Heart right ventricle (tissue), 16 donors: ENCODE measurements at places on chromosomes 3 and 15. TPM values are rescaled to one million over a fixed set of nuclear protein-coding genes. Genes with fewer than 3 reads are reported as not detected.

DNA sequence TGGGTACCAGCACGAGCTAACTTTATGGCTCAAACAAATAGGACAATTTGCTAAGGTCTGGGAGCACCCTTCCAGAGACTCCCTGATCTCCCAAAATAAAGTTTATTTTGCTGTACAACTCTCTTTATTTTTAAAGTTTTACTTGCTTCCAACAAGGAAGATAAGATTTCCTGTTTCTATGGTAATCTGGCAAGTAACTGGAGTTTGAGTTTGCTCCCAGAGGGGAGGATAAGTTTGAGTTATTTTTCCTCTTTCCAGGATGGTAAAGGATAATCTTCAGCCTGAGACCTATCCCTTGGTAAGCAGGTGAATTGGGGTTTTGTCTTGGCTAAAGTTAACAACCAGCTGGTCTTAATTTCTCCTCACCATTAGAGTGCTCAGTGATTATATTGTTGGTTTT, 1019.4 kb upstream of the ALCAM start:
- no peak overlapping the region for H3K27ac ChIP-seq
- H3K4me1 ChIP-seq = no peaks in the 10 kb centered on the region
- no peaks in the 10 kb centered on the region for H3K27me3 ChIP-seq
- H3K36me3 ChIP-seq = no peaks in the 10 kb centered on the region
- H3K4me3 ChIP-seq = no peak overlapping the region

DNA sequence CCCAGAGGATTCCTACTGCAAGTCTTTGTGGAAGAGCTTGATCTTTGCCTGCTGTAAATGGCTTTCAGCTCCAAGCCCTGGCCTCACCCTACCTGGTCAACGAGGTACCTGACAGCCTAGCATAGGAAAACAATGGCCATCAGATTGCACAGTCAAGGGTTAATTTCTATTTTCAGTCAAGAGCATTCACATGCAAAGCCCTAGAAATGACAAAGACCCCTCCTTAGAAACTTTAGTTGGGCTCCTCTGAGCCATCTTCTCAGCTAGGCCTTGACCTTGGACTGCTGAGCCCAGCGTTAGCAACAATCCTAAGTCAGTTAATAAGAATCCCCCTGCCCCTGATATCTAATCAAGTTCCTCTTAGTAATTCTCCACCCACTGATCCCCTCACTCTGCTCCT, 18.5 kb downstream of the MESD start:
- no peak for DNase-seq
- no peaks in the 10 kb centered on the region for H3K4me1 ChIP-seq
- H3K36me3 ChIP-seq = peaks cover 51% of the 10 kb centered on the region
- H3K27ac ChIP-seq = no peak overlapping the region
- H3K27me3 ChIP-seq = no peaks in the 10 kb centered on the region

GRCh38 chr3:17806201-17806600, 63.8 kb upstream of the TBC1D5 start:
- no peaks in the 10 kb centered on the region for H3K27me3 ChIP-seq
- H3K36me3 ChIP-seq = no peaks in the 10 kb centered on the region
- H3K4me1 ChIP-seq = no peaks in the 10 kb centered on the region
- H3K4me3 ChIP-seq = no peak overlapping the region
- no peak for DNase-seq
- H3K27ac ChIP-seq = no peak overlapping the region

DNA sequence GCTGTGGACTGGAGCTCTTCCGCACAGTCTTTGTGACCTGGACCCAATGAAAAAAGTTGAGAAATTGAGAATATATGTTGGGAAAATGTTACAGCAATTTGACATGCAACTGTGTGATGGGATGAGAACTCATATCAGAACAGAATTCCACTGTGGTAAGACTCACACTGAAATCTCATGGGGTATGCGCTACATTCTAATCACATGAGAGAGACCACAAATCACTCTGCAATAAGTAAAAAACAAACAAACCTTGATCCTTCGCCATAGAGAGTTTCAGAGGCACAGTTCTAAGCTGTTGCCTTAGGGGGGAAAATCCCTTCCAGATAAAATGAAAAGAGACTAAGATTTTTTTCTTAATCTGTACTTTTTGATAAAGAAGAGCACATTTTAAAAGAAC, 37.3 kb downstream of the LMCD1 start:
- H3K4me1 ChIP-seq = peaks cover 63% of the 10 kb centered on the region
- DNase-seq = no peak
- peak overlapping the region; percentile 37 for H3K27ac ChIP-seq
- no peaks in the 10 kb centered on the region for H3K36me3 ChIP-seq

The FMN1 gene
- total RNA-seq = 3.2 TPM

The LRRC28 gene
- 20.1 TPM for total RNA-seq

GRCh38 chr3:115082260-115082659, 64.8 kb downstream of the ZBTB20 start:
- H3K4me1 ChIP-seq = peaks cover 50% of the 10 kb centered on the region
- no peak overlapping the region for H3K4me3 ChIP-seq
- no peaks in the 10 kb centered on the region for H3K36me3 ChIP-seq
- no peaks in the 10 kb centered on the region for H3K27me3 ChIP-seq

GRCh38 chr15:95910643-95911212, 419.8 kb upstream of the NR2F2 start:
- H3K4me1 ChIP-seq = no peaks in the 10 kb centered on the region
- DNase-seq = no peak
- H3K4me3 ChIP-seq = no peak overlapping the region

The FGF7 gene
- 25.0 TPM for total RNA-seq

DNA sequence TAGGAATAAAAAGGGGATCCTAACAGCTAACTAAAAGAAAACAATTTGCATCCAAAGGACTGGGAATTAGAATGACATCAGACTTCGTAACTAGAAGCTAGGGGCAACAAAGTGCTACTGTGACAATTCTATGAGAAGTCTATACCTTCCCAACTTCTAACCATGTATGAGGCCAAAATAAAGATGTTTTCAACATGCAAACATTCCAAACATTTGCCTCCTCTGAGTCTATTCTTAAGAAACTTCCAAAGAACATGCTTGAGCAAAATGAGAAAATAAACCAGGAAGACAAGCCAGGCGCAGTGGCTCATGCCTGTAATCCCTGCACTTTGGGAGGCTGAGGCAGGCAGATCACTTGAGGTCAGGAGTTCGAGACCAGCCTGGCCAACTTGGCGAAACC, 13.1 kb upstream of the RNF7 start:
- peaks cover 6% of the 10 kb centered on the region for H3K4me1 ChIP-seq
- H3K4me3 ChIP-seq = no peak overlapping the region
- H3K27me3 ChIP-seq = no peaks in the 10 kb centered on the region
- H3K27ac ChIP-seq = no peak overlapping the region
- no peak for DNase-seq
- no peaks in the 10 kb centered on the region for H3K36me3 ChIP-seq

The CASR gene
- not detected for total RNA-seq

The ERICH6 gene
- total RNA-seq = not detected

The ILDR1 gene
- not detected for total RNA-seq

DNA sequence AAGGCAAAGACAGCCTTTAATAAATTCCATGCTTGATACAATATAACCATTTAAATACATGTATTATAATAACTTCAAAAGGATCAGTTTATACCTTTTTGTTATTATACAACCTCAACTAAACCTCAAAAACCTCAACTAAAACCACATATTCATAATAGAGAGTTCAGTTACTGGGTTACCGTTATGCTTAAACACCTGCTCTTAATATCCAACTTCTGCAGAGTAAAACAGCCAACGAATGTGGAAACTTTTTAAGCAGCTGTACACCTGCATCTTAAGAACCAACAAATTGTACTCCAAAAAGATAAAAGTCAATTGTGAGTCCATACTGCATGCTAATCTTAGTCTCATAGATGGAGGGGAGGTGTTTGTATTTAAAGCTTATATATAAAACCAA, 53.5 kb downstream of the TFDP2 start:
- H3K4me3 ChIP-seq = no peak overlapping the region
- no peaks in the 10 kb centered on the region for H3K27me3 ChIP-seq
- H3K36me3 ChIP-seq = no peaks in the 10 kb centered on the region
- DNase-seq = no peak

GRCh38 chr15:56786966-56787365, 53.7 kb upstream of the ZNF280D start:
- H3K27ac ChIP-seq = no peak overlapping the region
- DNase-seq = no peak
- no peaks in the 10 kb centered on the region for H3K36me3 ChIP-seq
- no peaks in the 10 kb centered on the region for H3K27me3 ChIP-seq
- no peaks in the 10 kb centered on the region for H3K4me1 ChIP-seq

- H3K4me3 ChIP-seq = no peak overlapping the region
- no peak for DNase-seq
- H3K4me1 ChIP-seq = no peaks in the 10 kb centered on the region
These were observed 55.6 kb downstream of the ATP11B start for GRCh38 chr3:182848906-182849305.

DNA sequence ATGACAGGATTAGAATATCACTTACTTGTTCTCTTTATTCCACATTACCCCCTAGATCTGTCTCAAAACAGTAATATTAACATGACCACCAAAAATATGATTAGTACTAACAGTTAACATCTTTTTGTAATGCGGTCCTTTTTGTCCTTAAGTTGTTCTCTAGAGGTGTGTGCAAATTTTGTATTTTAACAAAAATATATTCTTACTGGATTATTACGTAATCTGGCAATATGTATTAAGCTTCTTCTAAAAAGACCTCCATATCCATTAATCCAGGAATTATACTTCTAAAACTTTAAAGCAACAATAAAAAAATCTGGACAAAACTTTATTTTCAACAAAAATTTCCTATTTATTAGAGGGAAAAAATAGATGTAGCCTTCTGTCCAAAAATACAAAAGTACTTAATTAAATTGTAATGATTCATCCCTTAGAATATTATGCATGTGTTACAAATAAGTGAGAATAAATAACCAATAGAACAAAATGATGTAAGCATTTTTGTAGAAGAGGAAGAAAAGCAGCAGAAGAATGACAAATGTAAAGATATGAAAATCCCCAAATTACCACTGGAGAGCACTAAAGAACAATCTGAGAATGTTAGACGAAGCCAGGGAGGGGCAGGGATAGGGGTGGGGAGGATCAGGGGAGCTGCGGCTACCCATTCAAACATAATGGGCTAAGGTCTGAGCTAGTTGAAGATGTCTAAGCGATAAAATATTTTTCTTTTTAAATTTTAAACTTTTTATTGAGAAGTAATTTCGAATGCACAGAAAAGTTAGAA, 945.6 kb downstream of the MCTP2 start:
- H3K36me3 ChIP-seq = no peaks in the 10 kb centered on the region
- H3K4me3 ChIP-seq = no peak overlapping the region
- H3K27ac ChIP-seq = no peak overlapping the region
